ENCODE measurements at places on chromosomes 3 and 15.

GRCh38 chr15:75148280-75148679 is 53.4 kb upstream of the C15orf39 start:
- DNase-seq = no peak

- no peak for DNase-seq
Observed at GRCh38 chr3:178637802-178638201, 101.6 kb downstream of the KCNMB2 start.

GRCh38 chr3:43477600-43477999 is 144.2 kb downstream of the ANO10 start:
- DNase-seq = no peak

DNA sequence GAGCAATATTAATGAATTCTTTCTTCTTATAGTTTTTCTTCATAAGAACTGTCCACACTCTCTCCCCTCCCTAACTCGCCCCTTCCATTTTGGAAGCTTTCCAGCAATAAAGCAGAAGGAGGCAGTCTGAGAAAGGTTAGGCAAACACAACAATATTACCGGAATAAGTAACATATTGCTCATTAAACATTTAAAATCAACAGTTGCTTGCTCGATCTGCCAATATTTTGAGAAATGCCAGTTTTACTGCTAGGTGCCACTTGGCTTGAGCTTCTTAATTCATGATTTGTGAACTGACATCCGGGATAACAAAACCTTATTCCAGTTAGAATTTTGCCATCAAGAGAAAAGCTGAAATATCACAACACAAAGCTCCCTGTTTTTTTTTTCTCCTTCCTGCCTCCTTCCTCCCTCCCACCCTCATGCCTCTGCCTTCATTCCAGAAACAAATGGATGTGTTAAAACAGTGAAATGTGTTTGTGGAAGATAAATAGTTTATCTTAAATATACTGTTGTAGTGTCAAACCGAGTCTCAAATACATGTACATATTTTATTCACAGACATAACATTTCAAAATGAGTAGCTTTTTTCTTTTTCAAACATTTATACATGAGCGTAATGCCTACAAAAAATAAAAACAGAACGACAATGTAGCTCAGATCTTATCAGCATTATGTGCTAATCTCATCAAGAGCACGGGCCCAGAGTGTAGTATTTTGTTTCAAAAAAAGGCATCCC is 253.7 kb downstream of the GAP43 start:
- no peak for DNase-seq

GRCh38 chr15:39904115-39904514 is 16.0 kb downstream of the GPR176 start:
- no peak for DNase-seq

GRCh38 chr3:49628249-49628648 is 45.9 kb upstream of the APEH start:
- DNase-seq = no peak

- DNase-seq = no peak
Observed at GRCh38 chr15:96107916-96108315, 222.6 kb upstream of the NR2F2 start.

DNA sequence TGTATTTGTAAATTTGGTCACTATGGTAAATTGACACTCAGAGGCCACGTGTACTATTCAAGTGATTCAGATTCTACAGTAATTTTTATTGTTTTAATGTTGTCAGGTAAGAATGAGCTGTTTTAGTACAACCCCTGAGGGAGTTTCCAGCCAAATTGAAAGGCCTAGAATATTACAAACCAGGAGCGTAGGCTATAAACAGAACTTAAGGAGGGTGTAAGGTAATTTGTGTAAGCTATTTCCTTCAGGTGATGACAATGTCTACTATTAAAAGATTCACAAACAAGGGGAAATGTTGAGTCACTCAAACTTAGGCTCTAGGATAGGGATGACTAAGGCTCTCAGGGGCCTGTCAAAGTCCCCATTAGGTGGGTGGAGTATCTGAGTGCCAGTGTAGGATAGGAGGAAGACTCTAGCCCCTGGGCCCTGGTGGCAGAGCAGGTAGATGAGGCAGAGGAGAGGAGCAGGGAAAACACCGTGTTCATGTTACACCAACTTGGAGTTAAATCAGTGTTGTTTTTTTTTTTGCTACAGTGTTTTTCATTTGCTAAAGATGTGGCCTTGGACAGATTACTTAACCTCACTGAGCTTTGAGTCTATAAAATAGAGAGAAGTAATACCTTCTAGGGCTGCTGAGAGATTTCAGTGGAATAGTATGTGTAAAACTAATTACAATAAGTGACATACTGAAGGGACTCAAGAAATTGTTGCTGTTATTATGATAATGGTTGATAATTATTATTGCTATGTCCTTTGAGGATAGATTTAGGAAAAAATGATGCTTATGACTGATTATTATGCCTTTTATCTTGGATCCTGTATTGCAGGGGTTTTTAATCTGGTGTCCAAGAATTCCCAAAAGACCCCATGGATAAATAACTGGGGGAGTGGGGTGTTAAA is 10.3 kb downstream of the TM4SF1 start:
- DNase-seq = no peak

DNA sequence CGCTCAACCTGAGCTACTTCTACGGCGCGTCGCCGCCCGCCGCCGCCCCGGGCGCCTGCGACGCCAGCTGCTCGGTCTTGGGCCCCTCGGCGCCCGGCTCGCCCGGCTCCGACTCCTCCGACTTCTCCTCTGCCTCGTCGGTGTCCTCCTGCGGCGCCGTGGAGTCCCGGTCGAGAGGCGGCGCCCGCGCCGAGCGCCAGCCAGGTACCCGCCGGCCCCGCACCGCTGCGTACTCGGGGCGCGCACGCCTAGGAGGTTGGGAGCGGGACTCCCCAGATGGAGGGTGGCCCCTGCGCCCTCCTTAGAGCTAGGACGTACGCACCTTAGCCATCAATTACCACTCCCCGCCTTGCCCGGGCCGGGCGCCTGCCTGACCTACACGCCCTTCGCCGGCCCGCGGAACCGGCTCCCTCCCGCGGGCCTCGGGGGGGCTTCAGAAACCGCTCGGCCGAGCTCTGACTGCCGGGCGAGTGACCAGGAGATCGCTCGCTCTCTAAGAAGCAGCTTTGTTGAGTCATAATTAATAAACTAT is 466 bp downstream of the NFKBIZ start:
- DNase-seq = peak; percentile 60

GRCh38 chr3:5198986-5199731 is 11.7 kb downstream of the EDEM1 start:
- DNase-seq = no peak

Measured in NCI-H774 (cell line).